ENCODE measurements at places on chromosomes 6 and 20.
A peak's percentile ranks its signal among the peaks of the same experiment; 100 is the strongest.

GRCh38 chr6:118335325-118335816 is 212.7 kb upstream of the PLN start:
- no peak overlapping the region for H3K27ac ChIP-seq
- no peaks in the 10 kb centered on the region for H3K27me3 ChIP-seq
- no peak for DNase-seq
- no peak overlapping the region for H3K4me3 ChIP-seq
- no peaks in the 10 kb centered on the region for H3K4me1 ChIP-seq

- no peak for DNase-seq
- peaks cover 26% of the 10 kb centered on the region for H3K36me3 ChIP-seq
- H3K27ac ChIP-seq: peak overlapping the region; percentile 67
- H3K4me1 ChIP-seq: peaks cover 27% of the 10 kb centered on the region
Observed at GRCh38 chr20:47326658-47327268, 29.7 kb downstream of the ZMYND8 start.

- H3K27ac ChIP-seq: no peak overlapping the region
- H3K4me1 ChIP-seq: peaks cover 9% of the 10 kb centered on the region
- DNase-seq: no peak
Observed at GRCh38 chr6:139257821-139258398, 33.9 kb downstream of the TXLNB start.

DNA sequence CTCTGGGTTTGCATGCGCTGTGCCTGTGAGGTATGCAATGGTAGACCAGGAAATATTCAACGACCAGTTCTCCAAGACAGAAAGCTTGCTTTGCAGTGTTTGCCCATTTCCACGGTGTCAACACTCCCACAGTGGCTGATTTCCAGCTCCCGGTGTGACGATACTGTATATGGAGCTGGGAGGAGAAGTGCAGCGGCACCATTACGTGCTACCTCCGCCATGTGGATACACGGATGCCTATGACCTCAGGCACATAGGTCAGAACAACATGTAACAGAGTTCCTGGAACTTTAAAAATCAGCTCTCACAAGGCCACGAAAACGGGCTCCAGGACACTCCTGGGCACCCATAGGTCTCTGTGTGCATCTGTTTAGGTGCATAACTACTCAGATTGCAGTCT is 51.1 kb downstream of the NFATC2 start:
- no peaks in the 10 kb centered on the region for H3K27me3 ChIP-seq
- H3K4me1 ChIP-seq: peaks cover 17% of the 10 kb centered on the region
- peaks cover 19% of the 10 kb centered on the region for H3K36me3 ChIP-seq
- H3K27ac ChIP-seq: no peak overlapping the region

DNA sequence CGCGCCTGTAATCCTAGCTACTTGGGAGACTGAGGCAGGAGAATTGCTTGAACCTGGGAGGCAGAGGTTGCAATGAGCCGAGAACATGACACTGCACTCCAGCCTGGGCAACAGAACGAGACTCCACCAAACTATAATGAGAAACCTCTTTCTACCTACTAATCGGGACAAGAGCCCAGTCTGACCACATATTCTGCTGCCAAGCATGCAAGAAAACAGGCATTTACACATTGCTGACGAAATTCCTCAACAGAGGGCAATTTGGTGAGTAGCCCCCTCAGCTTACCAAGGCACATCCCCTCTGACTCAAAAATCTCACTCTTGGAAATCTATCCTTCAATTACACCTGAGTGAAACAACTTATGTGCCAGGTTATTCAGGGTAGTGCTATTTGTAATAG is 81.2 kb downstream of the SLC23A2 start:
- peaks cover 34% of the 10 kb centered on the region for H3K4me1 ChIP-seq
- no peak for DNase-seq
- no peak overlapping the region for H3K4me3 ChIP-seq
- H3K36me3 ChIP-seq: peaks cover 10% of the 10 kb centered on the region
- H3K27ac ChIP-seq: no peak overlapping the region

DNA sequence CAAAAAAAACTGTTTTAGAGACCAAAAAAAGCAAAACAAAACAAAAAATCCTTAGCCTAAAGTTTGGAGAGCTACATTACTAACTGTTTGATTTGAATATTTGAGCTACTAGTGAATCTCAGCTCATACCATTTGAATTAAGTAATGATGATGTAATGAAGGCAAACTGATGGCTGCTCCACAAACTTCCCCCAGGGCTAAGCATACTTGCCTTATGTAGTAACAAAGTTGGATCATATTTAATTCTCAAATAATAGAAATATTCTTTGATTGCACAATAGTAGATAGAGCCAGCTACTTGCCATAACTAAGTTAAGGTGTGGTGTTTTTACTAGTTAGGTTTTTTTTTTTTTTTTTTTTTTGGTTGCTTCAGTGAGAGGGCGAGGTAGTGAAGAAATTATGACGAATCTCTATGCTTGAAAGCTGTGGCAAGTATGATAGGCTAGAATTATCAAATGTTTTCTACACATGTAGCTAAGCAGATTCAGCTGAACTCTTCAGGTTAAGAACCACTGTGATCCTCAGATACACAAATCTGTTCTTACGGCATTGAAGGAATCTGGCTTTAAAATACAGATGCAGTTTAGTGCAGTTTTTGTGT is 2.9 kb downstream of the RAB32 start:
- H3K36me3 ChIP-seq: no peaks in the 10 kb centered on the region
- no peak overlapping the region for H3K4me3 ChIP-seq
- no peak for DNase-seq
- no peak overlapping the region for H3K27ac ChIP-seq
- H3K27me3 ChIP-seq: peaks cover 12% of the 10 kb centered on the region

DNA sequence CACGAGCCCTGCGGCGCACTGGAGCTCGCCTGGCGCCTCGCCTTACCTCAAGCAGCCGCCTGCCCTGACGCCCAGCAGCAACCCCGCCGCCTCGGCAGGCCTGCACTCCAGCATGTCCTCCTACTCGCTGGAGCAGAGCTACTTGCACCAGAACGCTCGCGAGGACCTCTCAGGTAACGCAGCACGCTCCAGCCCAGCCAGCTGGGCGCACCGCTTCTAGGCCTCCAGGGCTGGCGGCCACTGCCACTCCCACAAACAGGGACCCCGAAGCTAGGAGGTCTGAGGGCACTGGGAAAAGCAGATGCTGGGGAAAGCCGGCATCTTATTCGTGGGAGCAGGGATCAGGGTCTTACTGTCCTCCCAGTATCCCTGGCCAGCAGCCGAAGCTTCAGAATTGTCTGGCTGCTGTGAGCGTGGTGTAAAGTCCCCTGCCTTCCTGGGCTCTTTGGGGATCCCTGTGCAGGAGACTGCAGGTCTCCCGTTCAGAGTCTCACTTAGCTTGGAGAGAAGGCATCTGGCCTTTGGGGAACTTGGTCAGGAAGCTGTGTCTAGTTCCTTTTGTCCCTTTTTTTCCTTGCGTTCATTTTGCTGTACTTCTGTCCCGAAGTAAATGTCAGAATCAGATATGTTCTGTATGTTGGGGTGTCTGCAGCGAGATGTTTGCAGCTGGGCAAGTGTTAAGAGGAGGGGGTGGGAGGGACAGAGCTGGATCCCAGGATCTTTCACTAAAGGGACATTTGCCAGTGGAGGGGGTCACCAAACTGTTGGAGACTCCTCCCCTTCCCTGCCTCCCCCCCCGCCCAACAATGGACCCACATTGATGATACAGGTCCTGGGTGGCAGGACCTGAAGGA is 1.8 kb downstream of the FOXF2 start:
- peaks cover 19% of the 10 kb centered on the region for H3K4me1 ChIP-seq
- DNase-seq: no peak
- H3K36me3 ChIP-seq: no peaks in the 10 kb centered on the region
- H3K4me3 ChIP-seq: peak overlapping the region; percentile 44

DNA sequence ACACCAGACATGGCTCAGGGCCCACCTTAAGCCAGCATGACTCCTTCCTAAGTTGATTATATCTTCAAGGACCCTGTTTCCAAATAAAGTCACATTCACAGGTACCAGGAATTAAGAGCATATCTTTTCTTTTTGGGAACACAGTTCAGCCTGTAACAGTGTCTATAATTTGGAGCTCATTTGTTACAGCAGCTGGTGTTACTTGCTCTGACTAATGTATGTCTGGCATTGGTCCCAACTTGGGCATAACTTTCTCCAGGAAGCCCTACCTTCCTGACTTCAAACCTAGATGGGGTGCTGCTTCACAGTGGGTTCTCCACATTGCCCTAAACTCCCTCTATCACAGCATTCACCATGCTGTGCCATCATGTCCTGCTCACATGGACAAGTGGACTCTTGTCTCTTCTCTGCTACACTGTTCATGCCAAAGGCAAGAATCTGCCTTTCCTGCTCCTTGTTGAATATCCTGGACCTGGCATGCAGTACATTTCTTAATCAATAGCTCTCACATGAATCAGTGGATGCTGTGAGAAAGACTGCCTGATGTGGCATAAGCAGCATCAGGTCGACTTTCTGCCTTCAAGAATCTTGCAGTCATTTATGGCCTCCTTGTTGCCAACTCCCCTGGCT is 117.4 kb upstream of the FOXA2 start:
- no peaks in the 10 kb centered on the region for H3K27me3 ChIP-seq
- no peaks in the 10 kb centered on the region for H3K4me1 ChIP-seq

DNA sequence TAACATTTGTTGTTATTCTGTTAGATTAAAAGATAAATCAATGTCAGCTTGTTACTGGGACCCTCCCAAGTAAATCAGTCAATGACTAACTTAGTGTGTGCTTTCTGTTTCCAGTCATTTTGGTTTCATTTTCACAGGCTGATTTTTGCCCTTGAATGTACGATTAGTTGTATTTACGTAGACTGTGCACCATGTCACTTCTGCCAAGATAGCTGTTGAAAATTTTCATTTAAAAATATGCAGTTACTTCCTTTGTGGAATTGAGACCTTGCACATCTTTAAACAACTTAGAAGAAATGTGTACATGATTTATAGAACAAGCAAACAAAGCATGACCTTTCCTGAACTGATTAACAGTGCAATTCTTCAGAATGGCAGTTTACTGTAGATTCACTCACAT is 944.8 kb upstream of the CITED2 start:
- H3K27ac ChIP-seq: no peak overlapping the region
- no peaks in the 10 kb centered on the region for H3K27me3 ChIP-seq
- no peaks in the 10 kb centered on the region for H3K36me3 ChIP-seq
- H3K4me1 ChIP-seq: peaks cover 6% of the 10 kb centered on the region
- H3K4me3 ChIP-seq: peak overlapping the region; percentile 9
- DNase-seq: no peak

- peak overlapping the region; percentile 90 for H3K27ac ChIP-seq
- H3K4me3 ChIP-seq: peak overlapping the region; percentile 90
- no peak for DNase-seq
- H3K27me3 ChIP-seq: no peaks in the 10 kb centered on the region
- peaks cover 27% of the 10 kb centered on the region for H3K4me1 ChIP-seq
- peaks cover 2% of the 10 kb centered on the region for H3K36me3 ChIP-seq
Observed at GRCh38 chr6:42979523-42980177, 669 bp upstream of the PEX6 start.

DNA sequence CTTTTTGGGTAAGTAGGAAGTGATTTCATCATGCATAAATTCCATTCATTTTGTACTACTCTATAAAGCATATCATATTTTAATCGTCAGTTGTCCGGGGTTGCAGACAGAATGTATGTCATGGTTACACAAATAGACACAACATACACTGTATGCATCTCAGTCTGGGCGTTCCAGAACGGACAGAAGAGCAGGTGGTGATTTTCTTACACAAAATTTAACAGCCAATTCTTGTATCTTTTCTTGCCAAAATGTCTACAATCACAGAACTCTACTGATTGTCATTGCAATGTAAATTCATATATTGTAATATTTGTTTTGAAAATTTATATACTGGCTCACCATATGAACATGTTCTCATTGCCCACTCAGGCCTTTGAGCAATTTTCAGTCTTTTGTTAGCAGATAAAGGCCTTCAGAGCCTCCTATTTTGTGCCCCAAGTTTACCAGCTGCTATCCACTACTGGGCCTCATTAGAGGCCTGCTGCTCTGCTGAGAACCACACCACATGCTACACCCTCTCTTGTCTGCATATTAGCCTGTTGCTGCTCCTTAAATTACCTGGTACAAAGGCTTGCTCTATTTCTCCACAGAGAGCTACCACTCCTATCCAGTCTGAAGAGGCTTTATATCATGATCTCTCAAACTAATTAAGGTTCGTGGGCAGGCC is 61.5 kb downstream of the PRDM13 start:
- no peak overlapping the region for H3K27ac ChIP-seq
- no peaks in the 10 kb centered on the region for H3K4me1 ChIP-seq
- no peak overlapping the region for H3K4me3 ChIP-seq
- no peaks in the 10 kb centered on the region for H3K27me3 ChIP-seq
- no peak for DNase-seq

DNA sequence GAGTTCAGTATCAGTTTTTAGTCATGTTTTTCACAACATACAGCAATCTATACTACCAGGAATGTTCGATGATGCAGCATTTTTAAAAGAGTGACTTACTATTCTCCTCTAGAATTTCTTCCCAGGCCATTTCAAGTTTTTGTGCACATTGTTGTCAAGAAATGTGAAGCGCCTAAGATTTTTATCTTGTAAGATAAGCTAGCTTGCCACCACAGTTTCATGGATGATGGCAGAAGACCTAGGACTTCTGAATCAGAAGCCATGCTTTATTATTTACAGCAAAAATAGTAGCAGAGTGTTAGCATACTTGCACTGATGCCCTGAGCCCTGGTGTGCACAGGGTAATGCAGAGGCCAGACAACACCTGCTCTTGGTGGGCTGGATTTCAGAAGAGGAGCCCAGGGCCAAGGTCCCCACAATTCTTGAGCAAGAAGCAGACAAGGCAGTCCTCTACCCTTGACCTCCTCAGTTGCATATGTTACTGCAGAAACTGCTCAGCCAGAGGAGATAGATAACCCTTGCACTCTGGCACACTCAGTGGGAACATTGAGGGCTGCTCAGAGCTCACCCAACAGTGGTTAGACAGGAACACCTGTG is 99.2 kb downstream of the QKI start:
- peaks cover 7% of the 10 kb centered on the region for H3K36me3 ChIP-seq
- H3K27me3 ChIP-seq: no peaks in the 10 kb centered on the region
- peaks cover 5% of the 10 kb centered on the region for H3K4me1 ChIP-seq
- DNase-seq: no peak

GRCh38 chr20:50281831-50282591 is 91.4 kb downstream of the CEBPB start:
- H3K27me3 ChIP-seq: peaks cover 19% of the 10 kb centered on the region
- H3K27ac ChIP-seq: no peak overlapping the region
- H3K4me1 ChIP-seq: peaks cover 17% of the 10 kb centered on the region
- no peak for DNase-seq
- no peaks in the 10 kb centered on the region for H3K36me3 ChIP-seq

DNA sequence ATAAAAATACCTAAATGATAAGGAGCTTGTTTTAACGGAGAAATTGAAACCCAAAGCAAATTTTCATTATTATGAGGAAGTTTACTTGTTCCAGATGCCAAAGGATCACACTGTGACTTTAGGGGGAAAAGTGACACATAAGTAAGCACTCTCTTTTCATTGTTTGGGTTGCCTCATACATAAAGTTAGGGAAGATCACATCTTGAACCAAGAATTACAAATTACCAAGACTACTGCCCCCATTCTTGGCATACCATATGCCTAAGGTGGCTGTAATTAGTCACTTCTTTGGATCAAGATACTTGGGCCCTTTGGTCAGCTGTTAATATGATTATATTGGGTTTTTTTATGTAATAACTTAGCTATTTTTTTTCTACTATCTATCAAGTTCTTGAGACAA is 269.0 kb downstream of the COL12A1 start:
- no peaks in the 10 kb centered on the region for H3K4me1 ChIP-seq
- no peaks in the 10 kb centered on the region for H3K27me3 ChIP-seq

Measured in memory B cell (primary cell).